Lower lobe of right lung (tissue), 2 donors: ENCODE measurements at places on chromosomes 3 and 15. TPM values are rescaled to one million over a fixed set of nuclear protein-coding genes. Genes with fewer than 3 reads are reported as not detected.

GRCh38 chr3:3743754-3744153 is 55.5 kb upstream of the LRRN1 start:
- no peak overlapping the region for H3K27ac ChIP-seq
- no peak overlapping the region for H3K4me3 ChIP-seq
- H3K36me3 ChIP-seq, result no peaks in the 10 kb centered on the region
- H3K4me1 ChIP-seq, result no peaks in the 10 kb centered on the region
- no peaks in the 10 kb centered on the region for H3K27me3 ChIP-seq
- no peak for DNase-seq

Gene SPTSSB
- total RNA-seq, result not detected

- H3K36me3 ChIP-seq, result no peaks in the 10 kb centered on the region
- H3K27ac ChIP-seq, result no peak overlapping the region
- H3K4me1 ChIP-seq, result no peaks in the 10 kb centered on the region
- no peak for DNase-seq
- H3K27me3 ChIP-seq, result no peaks in the 10 kb centered on the region
- H3K4me3 ChIP-seq, result no peak overlapping the region
Observed at GRCh38 chr15:94744080-94744793, 512.9 kb downstream of the MCTP2 start.

Gene C15orf62
- total RNA-seq, result 2.4 TPM

DNA sequence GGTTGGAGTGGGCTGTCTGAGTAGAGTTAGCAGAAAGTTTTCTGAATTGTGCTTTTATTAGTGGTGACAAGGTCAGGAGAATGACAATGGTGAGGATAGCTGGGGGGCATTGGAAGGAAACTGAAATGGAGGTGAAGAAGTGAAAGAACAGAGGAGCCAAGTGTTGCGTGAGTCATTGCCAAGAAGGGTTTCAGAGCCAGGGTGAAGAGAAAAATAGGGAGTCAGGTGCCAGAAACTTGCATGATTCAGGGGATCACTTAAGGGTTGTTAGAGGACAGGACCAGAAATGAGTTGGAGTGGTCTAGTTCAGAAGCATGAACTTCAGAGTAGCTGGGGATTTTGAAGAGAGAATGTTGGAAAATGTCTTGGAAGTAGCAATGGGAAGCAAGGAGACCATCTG is 86.0 kb upstream of the GALNT15 start:
- H3K27ac ChIP-seq, result no peak overlapping the region
- H3K36me3 ChIP-seq, result no peaks in the 10 kb centered on the region
- H3K27me3 ChIP-seq, result no peaks in the 10 kb centered on the region
- DNase-seq, result no peak
- H3K4me3 ChIP-seq, result no peak overlapping the region

GRCh38 chr15:99707473-99708270 is 25.6 kb downstream of the LYSMD4 start:
- peaks cover 45% of the 10 kb centered on the region for H3K4me1 ChIP-seq
- no peaks in the 10 kb centered on the region for H3K27me3 ChIP-seq
- no peak overlapping the region for H3K4me3 ChIP-seq
- peak overlapping the region; percentile 67 for H3K27ac ChIP-seq

DNA sequence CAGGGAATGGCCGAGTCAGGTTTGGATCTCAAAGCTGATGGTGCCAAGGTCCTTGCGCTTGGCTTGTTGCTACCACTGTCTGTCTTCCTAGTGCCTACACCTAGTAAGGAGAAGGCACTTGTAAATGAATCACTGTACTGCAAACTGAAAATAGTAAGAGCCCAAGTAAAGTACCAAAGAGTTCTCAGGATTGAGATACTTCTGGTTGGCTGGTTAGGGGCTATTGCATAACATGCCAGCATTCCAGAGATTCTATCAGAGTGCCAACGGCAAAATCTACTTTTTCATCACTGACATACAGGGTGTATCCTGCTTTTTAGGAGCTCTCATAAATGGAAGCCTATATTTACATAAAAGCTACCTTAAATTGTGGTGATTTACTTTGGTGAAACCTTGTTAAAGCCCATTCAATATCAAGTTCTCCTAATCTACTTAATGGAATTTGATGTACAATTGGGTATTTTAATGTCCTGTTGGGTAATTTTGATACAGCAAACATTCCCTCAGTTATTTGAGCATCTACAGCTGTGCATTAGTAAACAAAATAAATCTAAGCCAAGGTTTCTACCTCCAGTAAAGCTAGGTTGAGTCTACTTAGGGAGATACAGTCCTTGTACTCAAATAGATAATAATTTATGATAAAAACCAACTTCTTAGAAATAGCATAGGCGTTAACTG is 30.7 kb upstream of the CHD2 start:
- H3K4me3 ChIP-seq, result no peak overlapping the region
- no peaks in the 10 kb centered on the region for H3K36me3 ChIP-seq
- H3K4me1 ChIP-seq, result peaks cover 10% of the 10 kb centered on the region

DNA sequence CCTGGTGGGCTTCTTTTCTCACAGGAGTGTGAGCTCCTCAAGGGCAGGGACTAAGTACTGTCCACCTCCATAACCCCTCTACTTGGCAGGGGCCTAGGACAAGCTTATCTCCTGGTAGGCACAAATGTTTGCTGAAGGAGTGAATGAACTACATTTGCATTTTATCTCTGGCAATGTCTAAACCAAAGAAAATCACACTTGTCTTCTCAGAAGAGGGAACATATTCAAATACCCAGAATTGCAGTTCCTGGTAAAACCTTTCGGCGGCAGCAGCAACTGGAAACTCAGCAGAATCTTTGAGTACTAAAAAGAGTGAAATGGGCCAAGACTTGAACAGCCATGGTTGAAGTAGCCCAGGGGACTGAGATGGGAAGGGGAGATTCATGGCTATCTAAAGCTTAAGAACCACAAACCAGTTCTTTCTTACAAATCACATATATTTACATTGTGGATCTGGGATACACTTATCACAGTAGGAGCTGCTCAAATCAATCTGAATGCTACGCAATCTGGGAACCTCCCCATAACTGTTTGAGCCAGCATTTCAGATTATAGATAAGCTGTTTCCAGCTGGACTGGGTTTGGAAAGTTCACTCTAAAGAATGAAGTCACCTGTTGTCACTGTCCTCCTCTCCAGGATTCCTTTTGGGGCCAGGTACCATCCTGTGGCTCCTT is 18.7 kb upstream of the PTPN9 start:
- no peaks in the 10 kb centered on the region for H3K27me3 ChIP-seq
- no peak overlapping the region for H3K4me3 ChIP-seq
- peak overlapping the region; percentile 18 for H3K27ac ChIP-seq
- peaks cover 71% of the 10 kb centered on the region for H3K36me3 ChIP-seq
- DNase-seq, result no peak
- H3K4me1 ChIP-seq, result peaks cover 16% of the 10 kb centered on the region

GRCh38 chr3:127226457-127226856 is 33.5 kb downstream of the PRR23E start:
- H3K4me1 ChIP-seq, result no peaks in the 10 kb centered on the region
- H3K36me3 ChIP-seq, result no peaks in the 10 kb centered on the region
- DNase-seq, result no peak
- no peak overlapping the region for H3K27ac ChIP-seq
- H3K27me3 ChIP-seq, result no peaks in the 10 kb centered on the region

DNA sequence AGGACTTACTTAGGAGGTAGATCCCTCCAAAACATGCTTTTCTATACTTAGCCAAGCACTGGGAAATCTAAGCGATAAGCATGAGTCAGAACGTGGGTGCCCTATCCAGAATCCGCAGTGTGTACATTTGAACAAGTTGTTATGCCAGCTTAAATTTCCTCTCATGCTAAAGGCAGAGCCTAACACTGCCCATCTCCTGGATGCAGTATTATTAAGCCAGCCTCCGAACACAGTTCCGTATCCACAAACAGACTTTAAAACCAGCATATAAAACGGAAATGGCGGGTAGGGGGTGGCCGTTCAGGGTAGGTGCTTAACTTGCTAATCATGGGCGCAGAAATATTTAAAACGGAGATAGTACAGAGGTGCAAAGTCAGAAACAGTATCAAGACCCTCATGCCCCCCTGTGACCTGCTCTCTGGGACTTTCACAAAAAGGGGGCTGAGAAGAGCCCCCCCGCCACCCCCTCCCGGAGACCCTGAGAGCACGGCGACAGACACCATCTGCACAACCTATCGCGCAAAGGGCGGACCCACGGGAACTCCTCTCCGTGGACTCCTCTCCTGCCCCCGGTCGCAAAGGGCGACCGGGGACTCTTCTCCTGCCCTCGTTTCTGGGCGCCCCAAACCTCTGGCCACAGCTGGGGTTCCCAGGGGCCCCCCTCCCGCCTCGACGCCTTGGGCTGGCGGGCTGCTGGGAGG is 889 bp upstream of the LRRIQ4 start:
- peaks cover 25% of the 10 kb centered on the region for H3K4me1 ChIP-seq
- H3K27me3 ChIP-seq, result no peaks in the 10 kb centered on the region
- H3K36me3 ChIP-seq, result no peaks in the 10 kb centered on the region
- DNase-seq, result peak; percentile 51
- H3K4me3 ChIP-seq, result peak overlapping the region; percentile 67

DNA sequence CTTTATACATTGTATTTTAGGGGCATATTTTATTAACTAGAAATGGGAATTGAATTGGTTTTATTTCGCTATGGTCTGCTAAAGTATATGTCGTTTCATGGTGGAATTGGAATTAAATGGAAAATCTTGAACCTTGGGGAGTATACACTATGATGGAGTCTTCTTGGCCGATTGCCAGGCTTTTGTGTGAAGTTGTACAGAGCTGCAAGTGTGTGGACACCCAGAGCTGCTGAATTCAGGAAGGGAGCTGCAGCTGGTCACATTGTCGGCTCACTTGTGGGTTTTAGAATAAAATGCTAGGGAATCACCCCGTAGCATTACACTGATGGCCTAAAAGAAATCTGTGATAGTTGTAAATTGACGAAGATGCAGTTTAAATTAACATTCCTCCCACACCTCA is 35.1 kb downstream of the USP3 start:
- H3K27me3 ChIP-seq, result no peaks in the 10 kb centered on the region
- H3K4me3 ChIP-seq, result no peak overlapping the region
- peaks cover 27% of the 10 kb centered on the region for H3K36me3 ChIP-seq
- no peak for DNase-seq
- H3K4me1 ChIP-seq, result peaks cover 18% of the 10 kb centered on the region
- no peak overlapping the region for H3K27ac ChIP-seq

DNA sequence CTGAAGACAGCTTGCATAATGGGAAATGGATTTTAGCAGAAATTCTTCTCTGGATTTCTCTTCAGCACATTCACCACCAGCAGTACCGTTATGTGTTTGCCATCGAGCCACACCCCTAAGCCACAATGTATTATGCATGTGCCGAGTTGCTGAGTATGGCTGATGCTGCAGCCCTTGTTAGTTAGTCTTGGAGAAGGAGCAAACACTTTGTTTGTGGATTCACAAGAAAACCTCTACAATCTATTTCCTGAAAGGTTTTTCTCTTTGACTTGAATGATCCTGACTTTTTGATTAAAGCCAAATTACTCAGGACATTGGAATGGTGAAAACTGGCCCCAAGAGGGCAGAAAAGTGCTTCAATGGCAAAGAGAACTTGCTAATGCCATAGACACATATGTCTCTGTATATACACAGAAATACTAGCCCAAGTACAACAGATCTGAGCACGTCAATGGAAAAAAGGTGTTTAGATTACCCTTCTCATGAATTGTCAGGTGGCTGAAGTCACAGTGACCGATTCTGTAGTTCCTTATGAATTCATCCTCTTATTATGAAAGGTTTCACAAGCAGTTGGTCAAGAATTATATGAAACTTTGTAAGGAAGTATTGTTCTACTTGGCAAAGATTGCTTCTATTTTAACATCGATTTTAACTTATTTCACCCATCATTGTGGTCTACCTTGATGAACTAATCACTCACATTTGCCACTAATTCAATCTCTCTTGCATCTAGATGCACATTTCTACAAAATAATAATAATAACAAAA is 103.0 kb downstream of the P3H2 start:
- no peaks in the 10 kb centered on the region for H3K36me3 ChIP-seq
- DNase-seq, result no peak
- H3K27ac ChIP-seq, result no peak overlapping the region
- H3K27me3 ChIP-seq, result no peaks in the 10 kb centered on the region
- H3K4me3 ChIP-seq, result no peak overlapping the region
